ENCODE measurements at places on chromosomes 11 and 22. TPM values are rescaled to one million over a fixed set of nuclear protein-coding genes. Genes with fewer than 3 reads are reported as not detected.

GRCh38 chr11:47296045-47296444 lies 26.1 kb downstream of the MADD start:
- no peaks in the 10 kb centered on the region for H3K27me3 ChIP-seq
- H3K36me3 ChIP-seq: no peaks in the 10 kb centered on the region
- H3K4me1 ChIP-seq: no peaks in the 10 kb centered on the region

RASL10A gene
- 0.96 TPM for total RNA-seq

DNA sequence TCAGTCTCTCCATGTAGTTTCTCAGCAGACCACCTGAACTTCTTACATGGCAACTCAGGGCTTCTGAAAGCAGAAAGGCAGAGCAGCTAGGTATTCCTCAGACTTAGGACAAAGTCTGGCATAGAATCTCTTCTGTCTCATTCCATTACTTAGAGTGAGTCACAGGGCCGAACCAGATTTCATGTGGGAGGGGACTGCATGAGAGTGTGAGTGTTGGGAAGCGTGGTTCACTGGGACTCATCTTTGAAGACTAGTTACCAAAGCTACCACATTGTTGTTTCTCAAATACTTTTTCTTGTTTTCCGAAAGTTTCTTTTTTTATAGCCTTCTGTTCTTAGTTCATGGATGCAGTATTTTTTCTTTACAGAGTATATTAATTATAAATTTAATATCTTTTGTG lies 36.1 kb upstream of the SCN3B start:
- no peaks in the 10 kb centered on the region for H3K4me1 ChIP-seq
- H3K27ac ChIP-seq: no peak overlapping the region
- no peak overlapping the region for H3K4me3 ChIP-seq
- no peaks in the 10 kb centered on the region for H3K36me3 ChIP-seq
- DNase-seq: no peak

DEUP1 gene
- total RNA-seq: not detected

- H3K27me3 ChIP-seq: no peaks in the 10 kb centered on the region
- H3K27ac ChIP-seq: no peak overlapping the region
- peak overlapping the region; percentile 30 for H3K4me3 ChIP-seq
- peaks cover 10% of the 10 kb centered on the region for H3K4me1 ChIP-seq
These were observed 174.5 kb upstream of the NTM start for GRCh38 chr11:131195661-131196517.

SERPING1 gene
- total RNA-seq: 127 TPM

DNA sequence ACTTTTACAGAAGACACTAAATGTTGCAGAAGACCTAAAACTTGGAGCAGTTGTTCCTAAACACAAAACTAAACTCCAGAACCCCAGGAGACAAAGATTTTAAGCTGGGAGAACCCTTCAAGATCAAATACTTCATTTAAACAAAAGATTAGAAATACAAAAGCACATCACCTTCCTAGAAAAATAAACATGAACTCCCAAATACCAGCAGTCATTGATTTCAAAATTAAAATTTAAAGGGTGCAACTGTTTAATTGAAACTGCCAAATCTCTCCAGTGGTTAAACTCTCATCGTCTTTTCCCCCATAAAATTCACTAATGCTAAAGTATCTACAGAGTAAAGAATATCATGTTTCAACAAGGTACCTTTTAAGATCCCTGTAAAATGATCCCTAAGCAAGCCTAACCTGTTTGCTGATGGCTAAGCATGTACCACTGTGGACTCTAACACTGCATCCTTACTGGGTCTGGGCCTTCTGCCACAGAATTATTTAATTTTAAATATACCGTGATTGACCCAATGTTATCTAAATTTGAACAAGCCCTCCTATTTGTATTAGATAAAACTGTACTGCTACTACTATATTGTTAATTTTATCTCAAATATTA lies 53.7 kb upstream of the CCDC34 start:
- H3K27me3 ChIP-seq: no peaks in the 10 kb centered on the region
- no peak overlapping the region for H3K27ac ChIP-seq
- H3K4me1 ChIP-seq: no peaks in the 10 kb centered on the region
- no peak overlapping the region for H3K4me3 ChIP-seq

DNA sequence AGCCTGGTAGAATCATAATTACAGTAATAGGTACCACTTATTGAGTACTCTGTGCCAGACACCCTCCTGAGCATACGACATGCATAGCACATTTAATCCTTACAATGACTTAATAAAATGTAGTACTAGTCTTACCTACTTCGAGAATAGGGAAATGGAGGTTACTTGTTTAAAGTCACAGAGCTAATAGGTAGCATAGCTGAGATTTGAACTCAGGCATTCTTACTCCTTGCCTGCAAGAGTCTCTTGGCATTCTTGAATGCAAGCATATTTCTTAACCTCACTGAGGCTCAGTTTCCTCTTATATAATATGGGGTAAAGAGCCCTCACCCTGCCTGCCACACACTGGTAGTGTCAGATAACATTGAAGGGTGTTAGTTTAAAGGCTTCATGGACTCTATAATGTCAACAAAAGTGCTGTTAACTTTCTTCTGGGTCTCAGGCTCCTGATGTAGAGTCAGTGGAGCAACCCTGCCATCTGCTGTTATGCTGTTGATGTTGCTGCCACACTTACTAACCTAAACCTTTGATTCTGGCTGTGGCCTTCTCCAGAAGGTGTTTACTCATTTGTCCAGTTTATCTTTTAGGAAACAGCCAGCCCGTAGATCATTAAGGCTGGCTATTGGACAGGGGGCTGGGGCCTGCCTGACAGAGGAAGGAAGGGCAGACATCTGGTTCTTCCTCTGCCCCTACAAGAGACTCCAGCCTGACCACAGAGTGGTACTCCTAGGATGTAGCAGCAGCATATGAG lies 18.9 kb downstream of the LIMK2 start:
- H3K4me1 ChIP-seq: peaks cover 100% of the 10 kb centered on the region
- H3K36me3 ChIP-seq: peaks cover 26% of the 10 kb centered on the region
- no peak for DNase-seq
- no peak overlapping the region for H3K4me3 ChIP-seq
- no peaks in the 10 kb centered on the region for H3K27me3 ChIP-seq
- peak overlapping the region; percentile 77 for H3K27ac ChIP-seq

DNA sequence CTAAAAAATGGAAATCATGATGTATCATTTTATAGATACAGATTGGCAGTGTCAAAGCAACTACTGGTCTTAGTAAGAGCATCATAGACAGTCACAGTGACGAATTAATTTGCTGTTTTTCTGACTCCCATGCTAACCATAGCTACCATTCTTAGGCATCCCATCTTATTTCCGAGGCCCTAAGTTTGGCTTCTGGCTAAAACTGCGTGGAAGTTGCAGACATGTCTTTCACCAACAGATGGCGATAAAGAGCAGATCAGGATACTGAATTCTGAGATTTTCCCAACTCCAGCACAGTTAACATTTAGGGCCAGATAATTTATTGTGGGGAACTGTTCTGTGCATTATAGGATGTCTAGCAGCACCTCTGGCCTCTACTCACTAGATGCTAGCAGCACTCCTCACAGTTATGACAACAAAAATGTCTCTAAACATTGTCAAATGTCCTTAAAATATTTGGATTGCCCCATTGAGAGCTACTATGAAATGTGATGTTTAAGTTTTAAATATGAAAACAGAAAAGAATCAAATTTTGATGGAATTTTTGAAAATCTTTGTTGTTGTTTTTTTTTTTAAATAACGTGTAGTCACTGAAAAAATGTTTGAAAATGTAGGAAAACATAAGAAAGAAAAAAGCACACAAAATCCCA lies 16.3 kb downstream of the OR2AG2 start:
- H3K4me3 ChIP-seq: no peak overlapping the region
- H3K36me3 ChIP-seq: no peaks in the 10 kb centered on the region
- H3K4me1 ChIP-seq: no peaks in the 10 kb centered on the region
- no peaks in the 10 kb centered on the region for H3K27me3 ChIP-seq
- DNase-seq: no peak
- no peak overlapping the region for H3K27ac ChIP-seq

GRCh38 chr11:35511666-35512065 lies 13.8 kb downstream of the PAMR1 start:
- no peak overlapping the region for H3K4me3 ChIP-seq
- H3K4me1 ChIP-seq: no peaks in the 10 kb centered on the region
- no peaks in the 10 kb centered on the region for H3K36me3 ChIP-seq
- no peak for DNase-seq
- peaks cover 21% of the 10 kb centered on the region for H3K27me3 ChIP-seq

PLAAT5 gene
- total RNA-seq: 1.1 TPM

SLC37A2 gene
- 1.2 TPM for total RNA-seq

DNA sequence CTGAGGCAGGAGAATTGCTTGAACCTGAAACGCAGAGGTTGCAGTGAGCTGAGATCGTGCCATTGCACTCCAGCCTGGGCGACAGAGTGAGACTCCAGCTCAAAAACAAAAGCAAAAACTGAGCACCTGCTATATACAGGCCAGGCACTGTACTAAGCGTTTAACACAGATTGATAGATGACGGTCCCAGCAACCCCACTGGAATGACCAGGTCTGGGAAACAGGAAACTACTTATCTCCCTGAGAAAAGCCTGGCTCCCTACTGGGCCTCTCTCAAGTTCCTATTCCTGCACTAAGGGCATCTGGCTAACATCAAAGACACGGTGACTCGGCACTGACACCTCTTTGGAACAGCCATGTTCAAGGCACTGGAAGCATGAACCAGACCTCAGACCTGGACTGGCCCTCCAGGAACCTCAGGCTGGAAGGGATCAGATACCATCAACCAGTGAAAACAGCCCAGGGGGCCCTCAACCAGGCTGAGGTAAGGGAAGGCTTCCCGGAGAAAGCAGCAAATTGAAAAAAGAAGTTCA lies 16.6 kb downstream of the ARAP1 start:
- DNase-seq: no peak
- H3K27me3 ChIP-seq: no peaks in the 10 kb centered on the region
- H3K36me3 ChIP-seq: no peaks in the 10 kb centered on the region
- peak overlapping the region; percentile 71 for H3K27ac ChIP-seq
- H3K4me3 ChIP-seq: no peak overlapping the region
- H3K4me1 ChIP-seq: peaks cover 77% of the 10 kb centered on the region

TMEM86A gene
- 6.2 TPM for total RNA-seq

DNA sequence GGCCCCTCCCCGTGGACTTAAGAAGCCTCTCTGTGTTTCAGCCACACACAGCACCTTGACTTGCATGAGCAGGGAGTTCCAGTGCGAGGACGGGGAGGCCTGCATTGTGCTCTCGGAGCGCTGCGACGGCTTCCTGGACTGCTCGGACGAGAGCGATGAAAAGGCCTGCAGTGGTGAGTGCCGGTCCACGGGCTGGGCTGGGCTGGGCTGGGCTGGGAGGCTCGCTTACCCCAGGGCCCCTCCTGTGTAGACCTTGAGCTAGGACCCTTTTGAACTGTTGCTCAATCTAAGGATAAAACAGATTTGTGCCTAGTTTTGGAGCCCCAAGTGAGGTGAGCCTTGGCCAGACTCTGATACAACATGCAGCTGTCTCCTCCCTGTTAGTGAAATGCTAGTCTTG lies 151.4 kb upstream of the SORL1-AS1 start:
- no peak overlapping the region for H3K27ac ChIP-seq
- H3K27me3 ChIP-seq: no peaks in the 10 kb centered on the region
- H3K4me3 ChIP-seq: no peak overlapping the region
- H3K36me3 ChIP-seq: no peaks in the 10 kb centered on the region
- DNase-seq: no peak

DNA sequence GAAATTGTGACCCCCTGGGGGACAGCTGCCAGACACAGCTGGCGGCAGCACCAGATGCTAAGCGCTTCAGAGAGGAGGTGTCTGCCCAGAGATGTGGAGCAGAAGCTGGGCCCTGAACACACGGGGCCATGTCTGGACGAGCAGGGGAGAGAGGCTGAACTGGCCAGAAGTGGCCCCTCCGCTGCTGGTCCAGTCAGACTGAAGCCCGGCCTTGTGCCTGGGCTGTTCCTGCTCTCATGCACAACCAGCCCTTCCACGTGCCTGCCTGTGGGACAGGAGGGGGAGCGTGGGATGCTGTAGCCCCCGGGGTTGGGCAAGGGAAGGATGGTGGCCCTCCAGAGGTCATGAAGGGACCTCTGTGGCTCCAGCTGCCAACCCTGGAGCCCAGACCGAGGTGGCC lies 1.8 kb downstream of the ADM2 start:
- H3K27ac ChIP-seq: no peak overlapping the region
- peaks cover 65% of the 10 kb centered on the region for H3K27me3 ChIP-seq
- H3K4me3 ChIP-seq: no peak overlapping the region
- H3K36me3 ChIP-seq: no peaks in the 10 kb centered on the region
- peaks cover 11% of the 10 kb centered on the region for H3K4me1 ChIP-seq

DNA sequence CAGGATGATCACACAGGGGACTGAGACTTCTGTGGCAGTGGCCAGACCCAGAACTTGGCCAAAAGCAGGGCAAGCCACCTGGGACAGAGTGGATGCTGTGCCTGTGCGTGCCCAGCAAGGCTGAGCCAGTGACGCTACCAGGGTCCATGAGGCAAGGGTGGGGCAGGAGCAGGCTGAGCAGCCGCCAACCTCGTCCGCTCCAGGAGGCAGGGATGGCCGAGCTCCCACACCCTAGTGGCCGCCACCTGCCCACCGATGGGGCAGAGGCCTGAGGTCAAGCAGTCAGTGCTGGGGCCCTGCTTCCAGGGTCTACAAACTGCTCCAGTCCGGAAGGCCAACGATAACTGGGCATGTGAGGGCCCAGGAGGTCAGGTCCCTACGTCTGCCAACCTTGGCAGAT lies 7.3 kb downstream of the KRTAP5-9 start:
- H3K4me1 ChIP-seq: no peaks in the 10 kb centered on the region
- no peaks in the 10 kb centered on the region for H3K27me3 ChIP-seq
- H3K27ac ChIP-seq: no peak overlapping the region
- H3K4me3 ChIP-seq: no peak overlapping the region
- DNase-seq: no peak

GRCh38 chr11:119832202-119832935 lies 103.4 kb upstream of the NECTIN1 start:
- H3K4me3 ChIP-seq: no peak overlapping the region
- no peak overlapping the region for H3K27ac ChIP-seq
- peak; percentile 13 for DNase-seq
- peaks cover 9% of the 10 kb centered on the region for H3K27me3 ChIP-seq
- H3K4me1 ChIP-seq: no peaks in the 10 kb centered on the region

- H3K27me3 ChIP-seq: peaks cover 8% of the 10 kb centered on the region
- no peak overlapping the region for H3K4me3 ChIP-seq
- no peaks in the 10 kb centered on the region for H3K36me3 ChIP-seq
- no peak for DNase-seq
- H3K4me1 ChIP-seq: no peaks in the 10 kb centered on the region
These were observed 220.5 kb upstream of the CADM1 start for GRCh38 chr11:115724666-115725065.

Measured in heart right ventricle (tissue), 16 donors.